ENCODE measurements at places on chromosomes 2 and 18. TPM values are rescaled to one million over a fixed set of nuclear protein-coding genes. Genes with fewer than 3 reads are reported as not detected.

GRCh38 chr2:49306925-49307324 lies 152.6 kb upstream of the FSHR start:
- DNase-seq, result no peak

Gene TTC32
- 16.8 TPM for total RNA-seq

- DNase-seq, result no peak
Observed at GRCh38 chr2:185628985-185629384, 109.6 kb upstream of the FSIP2 start.

GRCh38 chr2:85698880-85699254 lies 4.7 kb downstream of the GNLY start:
- DNase-seq, result no peak

Gene RNU2-63P
- total RNA-seq, result 2.3 TPM

Gene MARCHF4
- total RNA-seq, result not detected

All from ovary (tissue), 10 donors.